ENCODE measurements at places on chromosomes 7 and 10.

- DNase-seq: no peak
These were observed 13.4 kb downstream of the AGAP3 start for GRCh38 chr7:151099486-151100211.

- DNase-seq: no peak
These were observed 63.2 kb upstream of the OPALIN start for GRCh38 chr10:96421995-96422394.

- DNase-seq: no peak
These were observed 338.5 kb upstream of the FOXK1 start for GRCh38 chr7:4343272-4344247.

DNA sequence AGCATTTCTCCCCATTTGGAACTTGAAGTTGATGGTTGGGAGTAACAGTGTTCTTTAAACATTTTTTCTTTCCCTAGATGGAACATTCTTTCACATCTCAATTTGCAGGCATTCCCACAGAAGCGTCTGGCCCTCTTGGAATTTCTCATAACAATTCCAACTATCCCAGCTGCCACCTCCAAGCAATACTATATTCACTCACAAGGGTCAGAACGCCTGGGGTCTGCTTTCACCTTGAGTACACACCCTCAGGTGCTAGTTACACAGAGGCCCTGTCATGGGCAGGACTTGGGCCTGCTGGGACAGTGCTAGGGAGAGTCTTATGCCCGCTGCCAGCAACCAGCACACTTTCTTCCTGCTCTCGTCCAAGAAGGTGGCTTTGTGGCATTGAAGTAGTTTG lies 136.5 kb downstream of the JCAD start:
- DNase-seq: no peak

GRCh38 chr10:47176903-47177868 lies 122.8 kb upstream of the GDF10 start:
- DNase-seq: no peak

DNA sequence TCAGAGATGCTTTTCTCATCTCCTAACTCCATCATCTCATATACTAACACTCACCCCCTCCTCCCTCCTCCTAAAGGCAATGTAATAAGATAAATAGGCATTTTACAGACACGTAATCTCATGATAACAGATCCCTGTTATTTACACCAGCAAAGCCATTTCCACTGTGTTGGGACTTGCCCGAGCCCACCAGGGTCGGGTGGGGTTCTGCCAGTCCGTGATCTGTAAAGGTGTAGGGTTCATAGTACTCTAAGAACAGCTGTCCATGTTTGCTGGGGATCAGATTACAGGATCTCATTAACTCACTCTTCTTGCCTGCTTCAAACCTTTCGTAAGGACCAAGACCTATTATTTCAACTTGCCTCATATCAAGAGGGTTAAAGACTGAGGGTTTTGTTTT lies 172.4 kb downstream of the FZD1 start:
- no peak for DNase-seq

GRCh38 chr7:38940774-38941173 lies 31.8 kb upstream of the VPS41 start:
- DNase-seq: no peak

DNA sequence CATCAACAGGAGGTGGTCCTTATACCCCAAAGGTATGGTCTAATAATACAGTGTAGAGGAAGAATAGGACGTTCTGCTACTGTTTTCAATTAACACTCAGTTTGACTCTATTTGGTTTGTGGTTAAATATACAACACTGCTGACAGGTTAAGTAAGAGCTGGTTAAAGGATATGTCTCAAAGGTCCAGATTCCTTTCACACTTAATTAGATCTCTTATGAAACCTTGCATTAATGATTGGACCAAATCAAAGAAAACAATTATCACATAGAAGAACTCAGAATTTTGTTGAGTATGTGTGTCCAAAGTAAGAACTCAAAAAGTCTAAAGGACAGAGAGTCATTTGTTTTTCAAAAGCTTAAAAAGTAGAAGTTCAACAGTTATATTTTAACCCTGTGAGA lies 18.0 kb downstream of the MRLN start:
- no peak for DNase-seq
